H4 (cell line): ENCODE measurements at places on chromosomes 7 and 10.
A peak's percentile ranks its signal among the peaks of the same experiment; 100 is the strongest.

GRCh38 chr10:50575477-50576244 is 48.1 kb downstream of the SGMS1 start:
- no peak for DNase-seq

GRCh38 chr10:34207343-34207742 is 607.8 kb downstream of the PARD3 start:
- DNase-seq = no peak

DNA sequence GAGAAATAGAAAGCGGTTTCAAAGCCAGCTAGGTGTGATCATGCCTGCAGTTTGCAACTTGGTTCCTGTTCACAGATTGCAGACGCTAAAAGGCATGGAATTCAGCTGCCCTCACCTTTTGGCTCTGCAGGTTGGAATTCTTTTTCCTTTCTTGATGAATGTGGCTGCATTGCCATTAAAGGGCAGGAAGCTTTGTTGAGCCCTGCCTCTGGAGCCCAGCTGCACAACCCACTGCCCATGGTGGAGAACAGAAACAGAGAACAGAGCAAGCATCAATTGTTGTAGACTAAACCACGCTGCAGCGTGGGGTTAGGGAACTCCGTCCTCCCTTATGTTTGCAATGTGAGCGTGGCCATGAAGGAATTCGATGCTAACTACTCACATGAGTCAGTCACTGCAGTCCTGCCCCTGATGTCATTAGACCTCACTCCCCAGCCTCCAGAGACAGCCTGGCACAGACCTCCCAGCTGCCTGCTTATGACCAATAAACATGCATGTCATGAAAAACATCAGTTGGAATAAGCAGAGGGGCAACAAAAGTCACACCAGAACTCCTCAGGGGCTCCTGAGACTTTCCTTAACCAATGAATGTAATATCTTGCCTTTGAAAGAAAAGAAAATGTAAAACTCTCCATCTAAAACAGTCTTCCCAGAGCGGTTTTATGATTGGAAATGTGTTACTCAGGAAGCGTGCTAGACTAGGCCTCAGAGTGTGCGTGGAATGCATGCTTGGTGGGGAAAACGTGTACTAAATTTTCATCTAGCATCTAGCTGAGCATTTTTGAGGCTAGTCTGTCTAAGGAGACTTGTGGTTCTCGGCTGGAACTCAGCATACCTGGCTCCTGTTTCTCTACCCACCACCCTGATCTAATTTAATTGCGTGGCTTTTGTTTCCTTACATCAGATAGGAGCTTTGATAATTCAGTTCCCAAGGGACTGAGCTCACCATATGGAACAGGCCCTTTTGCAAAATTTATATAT is 232.2 kb downstream of the KIAA1217 start:
- peak; percentile 58 for DNase-seq

- DNase-seq = no peak
Observed at GRCh38 chr7:136033413-136034031, 56.4 kb upstream of the MTPN start.

DNA sequence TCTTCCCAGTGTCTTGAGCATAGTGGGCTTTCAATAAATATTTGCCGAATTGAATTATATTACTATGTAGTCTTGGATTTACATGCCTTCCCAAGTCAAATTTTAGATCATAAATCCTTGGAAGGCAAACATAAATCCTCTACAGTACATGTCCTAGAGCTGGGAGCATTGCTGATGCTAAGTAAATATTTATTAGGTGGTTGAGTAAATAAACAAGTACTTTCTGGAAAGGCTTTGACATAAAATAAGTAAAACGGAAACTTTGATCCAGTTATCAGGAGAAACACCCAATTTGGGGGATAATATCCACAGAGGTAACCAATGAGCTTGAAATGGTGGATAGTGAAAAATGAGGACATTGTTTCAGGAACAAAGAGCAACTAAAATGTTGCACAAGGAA is 162.8 kb upstream of the SVIL start:
- no peak for DNase-seq

GRCh38 chr10:113663142-113663541 is 699 bp downstream of the NRAP start:
- peak; percentile 24 for DNase-seq

GRCh38 chr10:11886138-11886474 is 63.0 kb downstream of the PROSER2 start:
- no peak for DNase-seq

- peak; percentile 73 for DNase-seq
Observed at GRCh38 chr7:145928937-145929336, 187.7 kb upstream of the CNTNAP2 start.

DNA sequence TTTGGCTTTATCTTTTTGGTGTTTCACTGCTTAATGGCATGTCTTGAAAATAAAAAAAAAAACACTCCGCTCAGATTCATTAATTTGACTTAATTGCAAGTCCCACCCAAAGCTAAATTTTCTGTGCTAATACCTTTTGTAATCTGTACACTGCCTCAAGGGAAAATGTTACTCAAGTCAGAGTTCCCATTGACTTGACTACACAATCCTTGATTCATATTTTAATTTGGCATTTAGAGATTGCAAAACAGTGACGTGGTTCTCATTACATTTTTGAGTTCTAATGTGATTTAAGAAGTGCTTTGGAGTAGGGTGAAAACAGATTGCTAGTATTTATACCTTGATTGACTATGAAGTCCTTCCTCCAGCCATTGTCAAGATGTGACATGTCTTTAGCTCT is 21.3 kb upstream of the LIPM start:
- no peak for DNase-seq

DNA sequence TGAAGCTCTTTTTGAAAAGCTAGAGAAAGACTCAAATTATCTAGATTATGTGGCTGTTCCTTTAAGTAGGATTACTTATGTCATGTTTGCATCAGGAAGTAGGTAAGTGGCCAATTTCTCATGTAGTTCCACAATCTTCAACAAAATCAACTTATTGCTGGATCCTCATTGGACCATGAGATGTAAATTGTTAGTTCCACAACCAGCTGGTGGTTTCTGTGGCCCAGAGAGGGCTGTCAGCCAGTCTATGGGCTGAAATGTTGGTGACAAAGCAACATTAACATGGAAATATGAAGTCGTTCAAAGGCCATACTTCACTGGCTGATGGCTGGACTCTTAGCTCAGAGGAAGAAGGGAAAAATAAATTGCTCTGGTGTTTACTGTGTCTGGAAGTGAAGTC is 157.9 kb downstream of the PLXDC2 start:
- peak; percentile 59 for DNase-seq

DNA sequence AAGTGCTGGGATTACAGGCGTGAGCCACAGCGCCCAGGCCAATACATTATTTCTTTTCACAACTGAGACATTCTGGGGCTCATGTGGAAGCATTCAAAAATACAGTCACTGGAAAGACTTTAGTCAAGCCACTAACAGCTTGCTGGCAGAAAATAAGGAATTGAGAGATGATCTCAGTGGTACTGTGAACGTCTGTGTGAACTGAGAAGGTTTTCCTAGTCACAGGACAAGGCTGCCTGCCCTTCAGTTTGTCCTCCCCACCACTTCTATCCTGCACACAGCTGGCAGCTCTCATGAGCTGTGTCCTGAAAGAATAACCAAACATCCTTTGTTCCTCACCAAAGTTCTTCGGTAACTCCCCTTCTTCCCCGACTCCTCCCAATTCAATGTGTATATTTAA is 31.3 kb upstream of the ITGA8 start:
- no peak for DNase-seq

- no peak for DNase-seq
Observed at GRCh38 chr7:147586526-147586925, 1004.0 kb upstream of the C7orf33 start.

- no peak for DNase-seq
Observed at GRCh38 chr10:62384447-62385081, 10.4 kb downstream of the ZNF365 start.

- DNase-seq = peak; percentile 52
Observed at GRCh38 chr7:81833401-81833800, 63.6 kb upstream of the HGF start.

GRCh38 chr10:86536294-86536861 is 14.8 kb upstream of the WAPL start:
- no peak for DNase-seq

GRCh38 chr10:97319671-97320479 is 804 bp downstream of the FRAT1 start:
- DNase-seq = no peak

DNA sequence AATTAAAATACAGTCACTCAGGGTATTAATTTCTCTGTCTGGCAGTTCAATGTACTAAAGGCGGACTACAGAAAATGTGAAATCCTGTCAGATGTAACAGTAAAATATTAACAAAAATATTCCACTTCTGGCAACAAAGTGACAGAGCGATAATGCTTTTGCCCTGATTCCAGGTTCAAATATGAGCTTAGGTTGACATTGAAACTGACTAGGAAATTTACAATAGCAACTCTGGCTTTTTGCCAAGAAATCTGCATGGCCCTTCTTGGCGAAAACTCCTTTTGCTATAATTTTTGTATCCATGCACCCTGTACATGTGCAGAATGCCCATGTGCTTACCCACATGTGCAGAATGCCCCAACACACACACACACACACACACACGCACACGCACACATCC is 552.2 kb downstream of the MDFIC start:
- DNase-seq = no peak

DNA sequence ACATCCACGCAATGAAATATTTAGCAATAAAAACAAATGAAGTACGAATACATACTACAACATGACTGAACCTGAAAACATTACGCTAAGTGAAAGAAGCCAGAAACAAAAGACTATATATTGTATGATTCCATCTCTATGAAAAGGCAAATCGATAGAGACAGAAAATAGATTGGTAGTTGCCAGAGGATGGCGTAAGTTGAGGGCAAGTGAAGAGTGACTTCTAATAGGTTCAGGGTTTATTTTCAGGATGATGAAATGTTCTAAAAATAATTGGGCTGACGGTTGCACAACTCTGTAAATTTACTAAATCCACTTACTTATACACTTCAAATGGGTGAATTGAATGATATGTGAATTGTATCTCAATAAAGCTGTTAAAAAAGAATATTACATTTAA is 39.5 kb upstream of the TECTB start:
- DNase-seq = no peak

DNA sequence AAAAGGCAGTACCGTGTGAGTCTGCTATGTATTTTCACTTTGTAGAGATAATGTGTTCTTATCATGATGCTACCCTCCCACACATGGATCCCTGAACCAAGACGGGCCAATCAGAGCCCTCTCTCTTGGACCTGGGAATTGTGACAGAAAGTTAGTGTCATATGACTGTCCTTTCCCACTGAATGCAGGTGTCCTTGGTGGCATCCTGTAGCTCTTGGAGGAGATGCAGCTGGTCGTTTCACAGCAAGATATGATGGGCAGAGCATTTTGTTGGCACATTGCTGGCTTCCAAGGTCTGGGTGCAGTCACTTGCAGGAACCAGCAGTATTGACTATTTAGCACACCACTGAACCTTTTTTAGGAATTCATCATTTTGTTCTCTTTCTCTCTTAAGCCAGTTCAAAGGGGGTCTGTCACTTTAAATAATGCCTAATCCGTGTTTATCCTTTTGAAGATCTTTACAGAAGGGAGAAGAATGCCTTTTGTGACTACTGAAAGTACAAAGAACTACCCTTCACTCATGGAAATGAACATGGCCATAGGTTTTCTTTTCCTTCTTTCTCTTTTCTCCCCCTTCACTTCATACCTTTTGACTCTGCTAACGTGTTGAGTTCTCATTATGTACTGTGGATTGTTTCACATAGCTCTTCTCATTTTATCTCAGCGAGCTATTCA is 125.1 kb downstream of the PLXDC2 start:
- no peak for DNase-seq

DNA sequence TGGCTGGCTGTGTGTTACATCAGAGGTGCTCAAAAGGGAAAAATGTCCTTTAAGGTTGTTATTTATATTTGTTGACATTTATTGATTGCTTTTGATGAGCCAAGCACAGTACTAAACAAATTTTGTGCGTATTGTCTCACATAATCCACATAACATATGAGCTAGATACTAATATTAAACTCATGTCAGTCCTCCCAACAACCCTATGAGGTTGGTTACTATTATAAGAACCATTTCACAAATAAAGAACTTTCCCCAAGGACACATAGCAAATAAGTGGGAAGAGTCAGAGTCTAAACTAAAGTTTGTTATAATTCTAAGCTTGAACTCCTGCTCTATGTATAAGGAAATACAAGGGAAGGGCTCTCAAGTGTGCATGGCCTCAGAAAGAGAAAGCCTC is 35.6 kb upstream of the OTUD1 start:
- DNase-seq = no peak

- no peak for DNase-seq
Observed at GRCh38 chr10:96152437-96152836, 22.3 kb downstream of the ZNF518A start.

DNA sequence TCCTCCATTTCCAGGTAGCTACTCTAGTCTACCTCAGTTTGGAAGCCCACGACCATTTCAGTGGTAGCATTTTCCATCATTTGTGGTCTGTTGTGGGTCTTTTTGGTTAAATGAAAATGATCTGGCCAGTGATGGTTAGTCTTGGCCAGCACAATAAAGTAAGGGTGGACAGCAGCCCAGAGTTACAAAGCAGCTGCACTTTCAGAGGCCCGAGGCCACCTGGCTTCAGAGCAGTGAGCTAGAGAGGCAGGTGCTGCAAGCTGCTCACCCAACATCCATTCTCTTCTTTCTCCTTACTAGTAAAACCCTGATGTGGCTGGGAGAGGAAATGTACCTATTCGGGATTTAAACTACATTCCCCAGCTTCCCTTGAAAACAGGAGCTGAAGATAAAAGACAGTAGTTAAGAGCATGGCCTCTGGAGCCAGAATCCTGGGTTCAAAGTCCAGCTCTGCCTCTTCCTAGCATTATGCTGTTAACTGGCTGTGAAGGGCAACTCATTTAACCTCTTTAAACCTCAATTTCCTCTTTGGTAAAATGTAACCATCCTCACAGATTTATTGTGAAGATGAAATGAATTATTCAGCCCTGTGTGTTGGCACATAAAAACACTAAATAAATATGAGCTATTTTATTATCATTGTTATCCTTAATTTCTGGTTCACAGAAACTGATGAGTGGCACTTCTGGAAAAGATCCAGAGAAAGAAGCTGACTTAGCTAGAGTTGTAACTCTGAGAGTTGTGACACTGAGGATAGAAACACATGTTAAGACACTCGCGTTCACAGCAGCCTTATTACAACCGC is 517.4 kb downstream of the PARD3 start:
- no peak for DNase-seq

DNA sequence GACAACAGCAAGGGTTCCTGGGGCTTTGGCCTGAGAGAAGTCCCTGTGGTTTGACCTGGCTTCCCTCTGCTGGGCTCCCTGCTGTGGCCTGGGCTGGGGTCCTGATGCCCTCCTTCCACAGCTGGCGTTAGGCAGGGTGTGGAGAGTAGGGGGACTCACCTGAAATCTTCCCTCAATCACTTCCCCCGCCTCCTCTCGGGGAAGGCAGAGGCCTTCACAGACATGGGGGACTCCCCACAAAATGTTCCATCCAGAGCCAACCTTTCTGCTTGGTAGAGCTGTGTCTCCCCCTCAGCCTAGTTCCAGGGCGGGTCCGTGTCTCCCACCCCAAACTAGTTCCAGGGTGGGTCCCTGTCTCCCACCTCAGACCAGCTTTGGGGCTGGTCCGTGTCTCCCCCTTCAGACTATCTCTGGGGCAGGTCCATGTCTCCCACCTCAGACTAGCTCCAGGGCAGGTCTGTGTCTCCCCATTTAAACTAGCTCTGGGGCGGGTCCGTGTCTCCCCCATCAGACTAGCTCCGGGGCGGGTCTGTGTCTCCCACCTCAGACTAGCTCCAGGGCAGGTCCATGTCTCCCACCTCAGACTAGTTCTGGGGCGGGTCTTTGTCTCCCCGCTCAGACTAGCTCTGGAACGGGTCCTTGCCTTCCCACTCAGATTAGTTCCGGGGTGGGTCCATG is 2.2 kb downstream of the PVRIG start:
- DNase-seq = no peak
